Muscle of arm (tissue), 14 donors: ENCODE measurements at places on chromosomes 3 and 15.
A peak's percentile ranks its signal among the peaks of the same experiment; 100 is the strongest.

GRCh38 chr15:69175536-69175935, 15.1 kb downstream of the GLCE start:
- no peak for DNase-seq

GRCh38 chr3:100561459-100562158, 47.8 kb upstream of the ADGRG7 start:
- DNase-seq: no peak

DNA sequence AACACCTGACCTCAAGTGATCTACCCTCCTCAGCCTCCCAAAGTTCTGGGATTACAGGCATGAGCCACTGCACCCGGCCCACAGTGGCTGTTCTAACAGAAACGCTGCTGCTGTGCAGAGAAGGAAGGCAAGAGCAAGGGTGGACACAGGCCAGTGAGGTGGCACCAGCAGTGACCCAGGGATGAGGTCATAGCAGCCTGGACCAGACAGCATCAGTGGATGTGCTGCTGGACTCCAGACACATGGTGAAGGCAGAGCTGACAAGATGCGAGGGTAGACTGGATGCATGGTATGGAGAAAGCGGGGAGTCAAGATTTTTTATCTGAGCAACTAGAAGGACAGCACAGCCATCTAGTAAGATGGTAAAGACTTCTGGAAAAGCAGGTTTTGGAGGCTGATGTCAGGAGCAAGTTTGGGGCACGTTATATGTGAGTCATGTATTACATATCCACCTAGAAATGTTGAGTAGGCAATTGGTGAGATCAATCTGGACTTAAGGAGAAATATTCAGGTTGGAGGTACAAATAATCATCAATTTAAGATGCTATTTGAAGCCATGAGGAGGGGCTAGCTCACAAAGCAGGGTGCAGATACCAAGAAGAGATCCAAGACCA, 22.1 kb upstream of the TJP1 start:
- no peak for DNase-seq

DNA sequence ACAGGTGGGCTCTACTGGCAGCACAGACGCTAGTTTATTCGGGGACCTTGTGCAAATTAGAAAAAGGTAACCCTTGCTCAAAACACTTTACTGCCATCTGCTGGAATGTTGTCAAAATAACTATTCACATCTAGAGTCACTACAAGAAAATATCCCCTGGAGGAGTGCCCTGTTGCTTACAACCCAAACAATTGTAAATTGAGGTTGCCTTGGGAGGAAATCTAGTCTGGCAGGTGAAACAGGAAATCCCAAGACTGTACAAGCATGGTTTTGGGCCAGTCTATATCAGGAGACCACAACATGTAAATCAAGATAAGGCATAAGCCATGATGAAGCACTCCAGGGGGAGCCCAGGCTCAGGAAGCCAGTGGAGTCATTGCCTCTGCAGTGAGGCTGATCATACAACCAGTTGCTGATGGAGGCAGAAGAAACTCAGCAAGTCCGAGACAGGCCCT, 136.8 kb upstream of the ACP3 start:
- peak; percentile 17 for DNase-seq

DNA sequence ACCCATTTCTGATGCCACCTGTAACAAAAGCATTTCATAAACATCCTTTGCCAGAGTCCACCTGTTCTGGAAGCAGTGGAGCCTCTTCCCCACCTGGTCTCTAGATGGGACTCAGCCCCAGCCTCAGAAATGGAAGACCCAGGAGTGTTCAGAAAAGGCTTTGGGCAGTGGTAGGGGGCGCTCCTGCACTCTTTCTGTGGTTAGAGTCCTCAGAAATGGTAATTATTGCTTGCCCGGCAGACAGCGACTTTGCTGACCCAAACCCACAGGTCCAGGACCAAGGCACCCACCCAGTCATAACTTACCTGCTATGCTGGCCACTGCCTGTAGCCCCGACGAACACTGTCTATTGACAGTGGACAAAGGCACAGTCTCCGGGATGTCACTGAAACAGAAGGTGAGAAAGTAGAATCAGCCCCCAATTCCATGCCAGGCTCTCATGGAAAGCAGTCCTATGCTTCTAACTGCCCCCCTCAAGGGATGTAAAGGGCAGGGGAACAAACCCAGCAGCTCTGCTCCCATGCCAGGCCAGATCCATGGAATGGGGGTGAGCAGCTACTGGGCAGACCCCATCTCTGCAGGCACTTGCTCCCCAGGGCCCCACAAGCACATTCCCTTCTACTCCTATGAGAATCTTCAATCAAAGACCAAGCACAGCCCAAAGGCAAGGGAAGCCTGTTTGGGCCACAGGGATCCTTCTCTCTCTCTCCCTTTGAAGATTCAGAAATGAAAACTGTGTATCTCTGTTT, 5.1 kb downstream of the ACAA1 start:
- no peak for DNase-seq

GRCh38 chr3:193231201-193231600, 9.8 kb upstream of the PLAAT1 start:
- DNase-seq: no peak

DNA sequence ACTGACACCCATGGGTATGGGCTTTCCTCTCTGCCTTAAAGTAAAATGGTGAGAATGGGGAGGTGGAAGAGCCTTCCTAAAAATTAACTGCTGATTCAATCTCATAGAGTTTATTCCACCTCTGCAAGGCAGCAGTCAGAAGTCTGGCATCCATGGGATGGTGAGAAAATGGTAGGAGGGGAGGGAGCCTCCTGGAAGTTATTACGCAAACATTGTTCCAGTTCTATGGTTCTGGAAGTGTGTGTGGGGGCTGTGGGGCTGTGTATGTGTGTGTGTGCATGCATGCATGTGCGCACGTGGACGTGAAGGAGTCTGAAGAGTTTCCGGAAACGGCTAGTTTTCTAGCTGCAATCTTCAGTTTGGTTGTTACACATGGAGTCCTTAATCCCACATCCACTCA, 177.6 kb downstream of the KCNAB1 start:
- no peak for DNase-seq

- no peak for DNase-seq
Measured at GRCh38 chr3:136994772-136995516, 37.2 kb downstream of the IL20RB start.

GRCh38 chr3:127307916-127308315, 20.1 kb upstream of the PRR20G start:
- DNase-seq: no peak

- DNase-seq: no peak
Measured at GRCh38 chr15:72387741-72388140, 10.4 kb upstream of the TMEM202 start.

GRCh38 chr15:88835646-88836045, 32.4 kb downstream of the ACAN start:
- no peak for DNase-seq

DNA sequence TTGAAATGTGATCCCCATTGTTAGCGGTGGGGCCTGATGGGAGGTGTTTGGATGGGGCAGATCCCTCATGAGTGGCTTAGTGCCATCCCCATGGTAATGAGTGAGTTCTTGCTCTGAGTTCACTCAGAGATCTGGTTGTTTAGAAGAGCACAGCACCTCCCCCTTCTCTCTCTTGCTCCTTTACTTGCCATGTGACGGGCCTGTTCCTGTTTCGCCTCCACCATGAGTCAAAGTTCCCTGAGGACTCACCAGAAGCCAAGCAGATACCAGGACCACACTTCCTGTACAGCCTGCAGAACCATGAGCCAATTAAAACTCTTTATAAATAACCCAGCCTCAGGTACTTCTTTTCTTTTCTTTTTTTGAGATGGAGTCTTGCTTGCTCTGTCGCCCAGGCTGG, 46.6 kb downstream of the ANP32A start:
- no peak for DNase-seq

GRCh38 chr15:98755781-98756180, 107.4 kb downstream of the IGF1R start:
- no peak for DNase-seq

DNA sequence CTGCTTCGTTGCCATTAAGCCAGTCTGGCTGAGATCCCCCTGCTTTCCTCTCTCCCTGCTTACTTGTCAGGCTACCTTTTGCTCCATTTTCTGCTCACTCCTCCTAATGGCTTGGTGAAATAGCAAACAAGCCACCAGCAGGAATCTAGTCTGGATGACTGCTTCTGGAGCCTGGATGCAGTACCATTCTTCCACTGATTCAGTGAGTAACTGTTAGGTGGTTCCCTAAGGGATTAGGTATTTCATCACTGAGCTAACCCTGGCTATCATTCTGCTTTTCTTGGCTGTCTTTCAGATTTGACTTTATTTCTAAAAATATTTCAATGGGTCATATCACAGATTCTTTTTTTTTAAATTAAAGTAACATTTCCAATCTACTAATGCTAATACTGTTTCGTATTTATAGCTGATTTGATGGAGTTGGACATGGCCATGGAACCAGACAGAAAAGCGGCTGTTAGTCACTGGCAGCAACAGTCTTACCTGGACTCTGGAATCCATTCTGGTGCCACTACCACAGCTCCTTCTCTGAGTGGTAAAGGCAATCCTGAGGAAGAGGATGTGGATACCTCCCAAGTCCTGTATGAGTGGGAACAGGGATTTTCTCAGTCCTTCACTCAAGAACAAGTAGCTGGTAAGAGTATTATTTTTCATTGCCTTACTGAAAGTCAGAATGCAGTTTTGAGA, 25.0 kb downstream of the CTNNB1 start:
- peak; percentile 38 for DNase-seq

- no peak for DNase-seq
Measured at GRCh38 chr3:127141921-127142730, 50.8 kb upstream of the PRR23E start.

DNA sequence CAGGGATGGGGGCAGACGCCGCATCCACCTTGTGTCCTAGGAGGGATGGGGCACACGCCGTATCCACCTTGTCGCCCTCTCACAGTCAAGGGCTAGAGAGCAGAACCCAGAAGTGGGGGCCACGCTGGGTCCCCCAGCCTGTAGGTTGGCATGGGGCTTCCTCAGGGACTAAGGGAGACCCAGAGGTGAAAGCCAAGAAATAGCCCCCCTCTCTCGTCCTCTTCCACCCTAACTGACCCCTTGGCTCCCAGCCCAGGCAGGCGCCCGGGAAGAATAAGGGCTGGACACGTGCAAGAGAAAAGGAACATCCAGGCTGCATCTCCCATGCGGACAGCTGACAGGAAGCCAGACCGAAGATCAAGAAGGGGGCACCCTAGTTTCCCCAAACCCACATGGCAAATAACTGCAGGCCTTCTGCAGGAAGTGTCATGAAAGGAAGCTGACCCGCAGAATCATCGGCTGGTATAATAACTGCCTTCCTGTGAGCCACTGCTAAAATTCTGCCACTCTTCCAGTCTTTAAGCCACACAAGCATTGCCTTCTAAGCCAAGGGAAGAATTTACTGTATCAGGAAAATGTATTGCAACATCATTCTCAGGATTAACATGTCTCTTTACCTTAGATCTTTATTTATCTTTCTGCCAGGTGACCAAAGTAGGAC, 38.5 kb upstream of the TFRC start:
- DNase-seq: peak; percentile 24

DNA sequence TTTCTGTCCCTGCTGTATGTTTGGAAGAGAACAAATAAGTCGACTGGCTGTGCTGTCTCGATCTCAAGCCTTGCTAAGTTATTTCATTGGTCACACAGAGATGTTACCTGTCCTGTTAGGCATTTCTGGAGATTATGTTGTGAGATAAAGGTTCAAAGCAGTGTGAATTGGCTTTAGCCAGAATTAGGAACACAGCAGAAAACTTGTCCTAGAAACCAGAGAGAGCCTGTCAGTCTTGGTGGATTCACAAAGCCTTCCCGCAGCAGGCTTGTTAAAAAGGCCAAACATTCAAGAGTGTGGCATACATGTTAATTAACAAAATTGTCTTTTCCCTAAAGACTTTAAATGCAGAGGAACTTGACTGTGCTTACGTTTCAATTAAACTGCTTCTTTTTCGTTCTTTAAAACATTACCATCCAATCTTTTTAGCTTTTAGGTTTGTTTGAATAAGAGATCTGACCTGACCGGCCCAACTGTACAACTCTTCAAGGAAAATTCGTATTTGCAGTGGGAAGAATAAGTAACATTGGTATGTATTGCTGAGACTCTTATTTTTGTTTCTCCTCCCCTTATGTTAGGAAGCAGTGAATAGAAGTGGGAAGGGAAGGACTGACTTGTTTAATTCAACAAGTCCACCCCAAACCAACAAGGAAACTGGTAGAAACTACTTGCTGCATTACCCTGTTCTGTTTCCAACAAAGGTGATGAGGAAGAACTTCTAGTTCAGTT, 25.2 kb downstream of the ABHD2 start:
- no peak for DNase-seq

GRCh38 chr3:123334056-123334455, 114.8 kb downstream of the ADCY5 start:
- DNase-seq: no peak

DNA sequence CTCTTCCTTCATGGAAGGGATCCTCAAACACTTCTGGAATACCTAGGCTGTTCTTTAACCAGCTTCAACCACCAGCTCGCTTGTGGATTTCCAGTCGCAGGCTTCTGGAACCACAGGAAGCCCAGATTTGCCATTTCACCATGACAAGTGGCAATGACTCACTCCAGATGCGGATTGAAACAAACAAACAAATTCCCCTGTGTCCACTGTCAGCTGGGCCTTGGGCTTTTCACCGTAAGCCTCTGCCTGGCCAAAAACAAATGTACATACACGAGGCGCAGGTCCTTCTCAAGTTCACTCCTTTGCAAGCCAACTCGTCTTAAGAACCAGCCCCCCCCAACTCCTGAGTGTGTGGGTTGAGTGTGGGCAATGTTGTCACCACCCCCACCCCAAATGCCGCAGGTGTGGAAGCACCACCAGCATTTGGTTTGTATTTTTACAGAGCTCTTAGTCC, 8.8 kb downstream of the BCL6 start:
- no peak for DNase-seq

DNA sequence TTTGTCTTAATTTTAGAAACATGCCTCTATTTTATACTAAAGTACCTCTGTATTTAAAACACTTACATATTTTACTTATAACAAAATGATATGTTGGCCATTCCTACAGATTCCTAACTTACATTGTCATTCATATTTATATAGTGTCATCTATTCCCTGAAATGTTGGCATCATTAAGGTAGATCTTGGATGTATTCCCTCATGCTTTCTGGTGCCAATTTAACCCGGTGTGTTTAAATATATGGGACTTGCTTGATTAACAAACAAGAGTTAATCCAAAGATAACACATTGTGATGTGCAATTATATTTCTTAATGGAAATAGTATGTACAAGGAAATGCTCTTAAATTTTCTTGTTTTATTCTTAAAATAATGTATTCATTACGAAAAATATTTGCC, 352.3 kb downstream of the NAALADL2 start:
- no peak for DNase-seq
